Eye (tissue), 1 donor: ENCODE measurements at places on chromosomes 3 and 15.

- no peak for DNase-seq
These were observed 26.0 kb downstream of the POC1A start for GRCh38 chr3:52128118-52128683.

DNA sequence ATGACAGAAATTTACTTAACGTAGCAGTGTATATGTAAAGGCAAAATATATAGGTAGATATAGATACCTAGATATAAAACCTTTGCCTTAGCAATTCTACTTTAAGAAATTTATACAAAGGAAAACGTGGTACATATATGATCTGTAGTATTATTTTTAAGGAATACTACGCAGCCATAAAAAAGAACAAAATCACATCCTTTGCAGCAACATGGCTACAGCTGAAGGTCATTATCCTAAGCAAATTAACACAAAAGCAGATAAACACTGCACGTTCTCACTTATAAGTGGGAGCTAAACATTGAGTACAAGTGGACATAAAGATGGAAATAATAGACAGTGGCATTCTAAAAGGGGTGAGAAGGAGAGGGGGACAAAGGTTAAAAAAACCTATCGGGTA, 14.8 kb upstream of the LIPC start:
- no peak for DNase-seq

- DNase-seq, result no peak
These were observed 53.9 kb downstream of the SMAD3 start for GRCh38 chr15:67119238-67119846.

GRCh38 chr3:105195260-105195659, 171.4 kb upstream of the ALCAM start:
- no peak for DNase-seq

DNA sequence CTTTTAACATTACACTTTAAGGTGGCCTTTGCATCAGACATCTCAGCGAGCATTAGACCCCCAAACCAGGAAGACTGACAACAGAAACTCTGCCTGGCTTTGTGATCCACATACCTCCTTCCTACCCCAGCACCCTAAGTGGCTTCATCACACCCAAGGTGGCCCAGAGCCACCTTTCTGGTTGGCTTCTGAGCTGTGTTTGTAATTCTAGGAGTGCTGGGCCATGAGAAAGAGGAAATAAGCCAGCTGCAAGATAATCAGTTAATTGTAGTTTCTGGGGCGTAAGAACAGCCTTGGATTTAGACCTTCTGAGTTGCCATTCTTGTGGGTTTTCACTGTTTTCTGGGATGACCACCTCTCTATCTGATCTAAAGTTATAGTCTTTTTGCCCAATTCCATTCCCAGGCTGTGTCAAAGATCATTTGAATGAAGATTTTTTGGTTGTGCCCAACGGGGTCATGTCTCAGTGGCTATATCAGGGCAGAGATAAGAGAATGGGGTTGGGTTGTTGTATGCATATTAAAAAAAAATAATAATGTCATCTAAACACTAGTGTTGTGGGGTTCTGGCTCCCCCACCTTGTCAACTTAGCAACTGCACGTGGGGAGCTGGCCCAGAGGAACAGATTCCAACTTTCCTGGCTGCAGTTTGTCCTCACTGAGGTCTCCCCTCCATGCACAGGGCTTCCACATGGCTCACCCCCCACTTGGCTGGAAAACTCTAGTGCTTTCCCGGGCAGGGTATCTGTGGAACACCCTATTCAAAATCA, 234.8 kb upstream of the WNT5A start:
- DNase-seq, result peak; percentile 42

- DNase-seq, result no peak
These were observed 49.3 kb upstream of the KBTBD8 start for GRCh38 chr3:66948838-66949237.

- no peak for DNase-seq
These were observed 102.9 kb upstream of the BFSP2 start for GRCh38 chr3:133296981-133297380.

- no peak for DNase-seq
These were observed 8.3 kb downstream of the IL5RA start for GRCh38 chr3:3101660-3102458.

- no peak for DNase-seq
These were observed 62.8 kb upstream of the CSPG4 start for GRCh38 chr15:75775296-75776064.

GRCh38 chr15:75483961-75484360, 32.5 kb upstream of the SIN3A start:
- DNase-seq, result no peak

DNA sequence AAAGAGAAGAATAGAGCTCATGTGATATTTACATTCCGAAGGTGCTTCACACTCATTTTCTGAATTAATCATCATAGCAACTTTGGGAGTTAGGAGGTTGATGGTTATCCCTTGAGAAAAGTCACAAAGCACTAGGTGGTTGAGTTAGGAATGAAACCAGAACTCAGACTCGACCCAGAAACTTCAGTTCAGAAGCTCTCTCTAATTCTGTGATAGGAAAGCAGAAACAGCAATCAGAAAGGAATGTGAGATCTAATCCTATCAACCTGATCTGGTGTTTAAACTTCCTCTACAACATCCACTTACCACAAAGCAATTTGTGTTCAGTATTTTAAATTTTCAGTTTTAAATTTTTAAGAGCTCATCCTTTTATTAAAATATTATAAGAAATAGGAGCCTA, 211.2 kb downstream of the CNTN3 start:
- DNase-seq, result no peak

DNA sequence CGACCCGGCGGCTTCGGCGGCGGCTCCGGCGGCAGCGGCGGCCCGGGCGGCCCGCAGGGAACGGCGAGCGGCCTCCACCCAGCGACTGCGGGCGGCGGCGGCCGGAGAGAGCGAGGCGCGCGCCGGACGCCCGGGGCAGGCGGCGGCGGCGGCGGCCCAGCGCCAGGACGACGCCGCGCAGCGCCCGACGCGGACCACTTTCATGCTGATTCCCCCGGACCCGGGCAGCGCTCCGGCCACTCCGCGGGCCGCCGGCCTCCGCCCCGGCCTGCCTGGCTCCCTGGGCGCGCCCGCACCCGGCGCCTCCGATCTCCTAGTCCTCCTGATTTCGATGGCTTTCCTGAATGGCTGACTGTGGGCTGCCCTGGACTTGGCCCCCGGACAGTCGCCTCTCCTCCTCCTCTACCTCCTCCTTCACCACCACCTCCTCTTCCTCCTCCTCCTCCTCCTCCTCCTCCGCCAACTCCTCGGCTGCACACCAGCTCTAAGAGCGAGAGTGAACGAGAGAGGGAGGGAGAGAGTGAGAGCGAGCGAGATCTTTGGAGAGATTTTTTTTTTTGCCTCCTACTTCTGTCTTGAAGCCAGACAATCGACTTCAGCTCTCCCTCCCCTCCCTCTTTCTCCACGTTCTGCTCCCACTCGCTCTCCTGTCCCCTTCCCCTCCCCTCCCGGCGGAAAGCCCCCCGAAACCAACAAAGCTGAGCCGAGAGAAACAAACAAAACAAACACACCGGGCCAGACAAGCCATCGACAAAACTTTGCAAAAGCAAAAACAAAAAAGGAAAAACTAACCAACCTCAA, 844 bp downstream of the NR2F2 start:
- peak; percentile 73 for DNase-seq
